GOT3 (cell line): ENCODE measurements at places on chromosomes 2 and 18.

- DNase-seq = no peak
These were observed 12.2 kb upstream of the YPEL5 start for GRCh38 chr2:30134582-30134981.

GRCh38 chr2:229296536-229296935 lies 25.4 kb upstream of the PID1 start:
- DNase-seq = no peak

DNA sequence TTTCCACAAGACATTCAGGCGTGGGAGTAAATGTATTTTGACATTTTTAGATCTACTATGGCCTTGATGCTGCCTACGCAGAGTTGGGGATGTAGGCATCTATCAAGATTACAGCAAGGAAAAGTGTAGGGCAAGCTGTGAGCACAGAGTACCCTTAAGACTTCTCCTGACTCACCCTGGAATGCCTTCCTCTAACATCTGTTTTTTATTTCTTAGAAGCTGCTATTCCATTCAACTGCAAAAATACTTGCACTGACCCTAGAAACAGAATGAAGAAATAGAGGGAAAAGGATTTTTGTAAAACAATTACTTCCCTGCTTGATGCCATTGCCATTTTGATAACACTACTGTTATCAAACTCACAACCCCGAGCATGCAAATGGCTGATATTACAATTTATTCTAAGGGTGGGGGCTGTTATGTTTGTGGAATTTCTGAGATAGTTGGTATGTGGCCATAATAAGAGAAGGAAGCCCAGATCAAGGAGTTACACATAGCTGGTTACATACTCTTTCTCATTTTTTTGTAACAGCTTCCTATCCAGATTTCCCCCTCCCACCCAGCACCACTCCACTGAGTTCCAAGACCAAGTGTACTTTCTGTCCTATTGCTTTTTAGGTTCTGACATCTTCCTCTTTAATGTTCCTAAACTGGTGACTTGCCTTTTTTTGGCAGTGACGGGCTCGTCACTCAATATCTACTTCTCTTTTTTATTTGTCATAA lies 6.0 kb upstream of the ROCK1 start:
- DNase-seq = no peak

DNA sequence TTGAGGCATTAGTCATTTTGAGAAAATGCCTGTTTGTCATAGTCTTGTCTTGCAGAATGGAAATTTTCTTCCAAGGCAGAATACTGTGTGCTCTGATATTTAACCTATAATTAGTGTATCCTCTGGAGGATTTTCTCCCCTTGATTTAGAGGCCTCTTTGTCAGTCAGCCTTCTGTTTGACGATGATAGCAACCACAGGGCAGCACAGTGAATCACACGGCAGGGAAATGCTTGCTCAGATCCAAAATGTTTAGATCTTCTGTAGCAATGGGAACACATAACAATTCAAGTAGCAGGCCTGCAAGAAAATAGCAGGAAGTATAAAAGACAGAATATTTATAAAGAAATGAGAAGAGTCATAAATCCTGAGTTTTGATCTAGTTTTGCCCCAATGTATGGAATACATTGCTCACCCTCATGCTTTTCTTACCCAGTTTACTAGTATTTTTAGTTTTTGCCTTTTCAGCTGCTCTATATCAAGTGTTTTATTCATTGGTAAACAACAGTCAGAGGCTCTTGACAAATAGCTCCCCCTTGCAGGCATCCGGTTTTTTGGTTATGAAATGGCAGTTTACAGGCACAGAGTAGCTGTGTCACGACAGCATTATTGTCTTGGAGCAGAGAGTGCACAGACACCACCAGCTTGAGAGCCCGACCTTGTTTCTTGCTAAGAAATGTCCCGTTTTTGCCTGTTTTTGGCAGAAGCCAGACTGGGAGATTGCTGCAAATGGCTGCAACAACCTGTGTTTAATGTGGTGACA lies 185.1 kb downstream of the MYO3B start:
- DNase-seq = peak; percentile 30

- DNase-seq = no peak
These were observed 104.4 kb upstream of the SLC39A10 start for GRCh38 chr2:195552581-195552980.

- DNase-seq = no peak
These were observed 273.7 kb upstream of the KYNU start for GRCh38 chr2:142603759-142604158.

- DNase-seq = no peak
These were observed 116.7 kb upstream of the AGAP1 start for GRCh38 chr2:235377176-235377575.

GRCh38 chr2:240891492-240892340 lies 4.2 kb downstream of the MAB21L4 start:
- no peak for DNase-seq

- DNase-seq = no peak
These were observed 62.7 kb upstream of the NT5C1B start for GRCh38 chr2:18651842-18652774.

DNA sequence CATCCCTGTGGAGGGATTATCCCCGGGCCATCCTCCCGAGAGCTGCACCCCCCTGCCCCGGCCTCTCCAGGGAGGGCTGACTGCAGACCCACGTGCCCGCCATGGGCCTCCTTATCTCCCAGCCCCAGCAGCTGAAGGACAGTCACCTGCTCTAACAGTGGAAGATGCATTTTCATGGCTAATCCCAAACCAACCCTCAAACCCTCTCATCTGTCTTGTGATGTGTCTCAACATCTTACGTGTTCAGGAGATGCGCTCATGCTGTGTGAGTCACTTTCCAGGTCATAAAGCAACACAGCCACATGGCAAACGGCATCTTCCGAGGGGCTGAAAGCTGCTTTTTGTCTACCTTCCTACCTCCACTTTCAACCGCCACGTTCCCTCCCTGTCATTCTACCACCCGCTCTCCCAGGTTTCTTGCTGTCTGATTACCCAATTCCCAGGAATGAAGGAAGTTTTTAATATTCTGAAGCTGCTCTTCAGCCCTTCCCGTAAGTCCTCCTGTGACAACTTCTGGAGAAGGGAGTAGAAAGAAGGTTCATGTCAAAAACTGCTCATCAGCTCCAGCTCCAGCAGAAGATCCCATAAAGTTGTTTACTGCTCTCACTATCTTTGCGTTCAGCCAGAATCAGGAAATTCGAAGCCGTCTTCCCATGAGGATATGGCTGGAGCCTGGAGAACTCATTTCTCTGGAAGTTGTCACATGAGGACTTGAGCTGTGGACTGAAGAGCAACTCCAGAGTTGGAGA lies 54.5 kb downstream of the MBP start:
- no peak for DNase-seq

DNA sequence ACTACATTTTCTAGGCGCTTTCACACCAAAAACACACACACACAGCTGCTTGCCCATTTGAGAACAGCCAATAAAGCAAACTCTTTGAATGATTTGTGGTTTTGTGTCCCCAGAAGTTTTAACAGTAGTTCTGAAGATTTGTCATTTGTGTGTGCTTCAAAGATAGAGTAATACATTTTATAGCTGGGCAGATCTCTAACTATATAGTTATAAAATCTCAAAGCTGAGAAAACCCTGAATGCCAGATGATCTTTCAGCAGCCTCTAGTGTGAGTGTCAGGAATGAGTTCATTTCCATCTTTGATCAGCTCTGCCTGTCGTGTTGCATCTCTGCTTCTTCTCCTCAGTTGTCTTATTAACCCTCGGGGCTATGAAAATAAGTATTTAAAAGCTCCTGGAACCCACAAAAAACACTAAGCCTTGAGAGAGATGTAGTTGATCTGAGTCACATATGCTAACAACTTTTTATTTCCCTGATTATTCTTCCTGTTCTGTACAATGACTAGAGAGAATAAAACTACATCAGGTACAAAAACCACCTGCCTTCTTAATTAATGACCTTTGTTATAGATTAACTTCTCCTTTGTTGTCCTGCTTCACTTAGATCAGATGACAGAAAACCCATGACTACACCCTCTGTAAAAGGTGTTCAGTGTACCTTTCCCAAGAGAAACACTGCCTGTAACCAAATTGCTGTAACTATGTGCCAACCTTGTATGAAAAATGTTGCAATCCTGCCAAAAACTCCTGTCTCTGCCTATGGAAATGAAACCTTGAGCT lies 30.0 kb upstream of the SLC3A1 start:
- DNase-seq = no peak

DNA sequence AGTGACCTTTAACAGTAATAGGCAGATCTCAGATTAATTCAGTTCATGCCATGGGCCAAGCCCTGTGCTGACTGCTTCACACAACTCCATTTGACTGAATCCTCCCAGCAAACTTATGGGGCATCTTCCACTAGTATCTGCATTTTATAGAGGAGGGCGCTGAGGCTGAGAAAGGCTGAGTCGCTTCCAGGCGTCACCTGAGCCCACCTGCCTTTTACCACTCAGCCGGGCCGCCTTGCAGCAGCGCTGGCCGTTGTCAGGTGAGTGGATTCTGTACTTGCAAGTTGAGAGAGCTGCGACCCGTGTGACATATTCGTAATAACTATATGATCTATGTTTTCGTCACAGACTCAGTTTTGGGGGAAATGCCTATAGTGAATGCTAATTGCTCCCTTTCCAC lies 59.3 kb upstream of the B3GNT7 start:
- DNase-seq = no peak

- no peak for DNase-seq
These were observed 118.8 kb downstream of the ZNF516 start for GRCh38 chr18:76376225-76376624.

DNA sequence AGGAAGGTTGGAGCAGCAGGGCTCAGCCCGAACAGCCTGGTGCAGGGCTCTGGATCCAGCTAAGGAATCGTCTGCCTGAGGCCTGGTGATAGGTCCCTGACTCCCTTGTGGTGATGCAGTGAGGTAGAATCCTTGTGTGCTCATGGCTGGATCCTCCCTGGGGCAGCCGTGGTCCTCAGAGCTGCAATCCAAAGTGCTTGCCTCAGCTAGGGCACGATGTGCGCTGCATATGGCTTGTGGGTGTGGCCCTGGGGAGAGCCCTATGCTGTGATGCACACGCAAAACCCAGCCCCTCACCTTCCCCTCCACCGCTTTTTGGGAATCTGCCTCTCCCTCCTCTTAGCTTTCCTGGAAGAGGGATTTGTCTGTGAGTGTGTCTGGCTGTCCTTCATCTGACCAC lies 142.2 kb downstream of the DYSF start:
- no peak for DNase-seq

GRCh38 chr2:74703373-74703772 lies 49.3 kb downstream of the SEMA4F start:
- DNase-seq = no peak

DNA sequence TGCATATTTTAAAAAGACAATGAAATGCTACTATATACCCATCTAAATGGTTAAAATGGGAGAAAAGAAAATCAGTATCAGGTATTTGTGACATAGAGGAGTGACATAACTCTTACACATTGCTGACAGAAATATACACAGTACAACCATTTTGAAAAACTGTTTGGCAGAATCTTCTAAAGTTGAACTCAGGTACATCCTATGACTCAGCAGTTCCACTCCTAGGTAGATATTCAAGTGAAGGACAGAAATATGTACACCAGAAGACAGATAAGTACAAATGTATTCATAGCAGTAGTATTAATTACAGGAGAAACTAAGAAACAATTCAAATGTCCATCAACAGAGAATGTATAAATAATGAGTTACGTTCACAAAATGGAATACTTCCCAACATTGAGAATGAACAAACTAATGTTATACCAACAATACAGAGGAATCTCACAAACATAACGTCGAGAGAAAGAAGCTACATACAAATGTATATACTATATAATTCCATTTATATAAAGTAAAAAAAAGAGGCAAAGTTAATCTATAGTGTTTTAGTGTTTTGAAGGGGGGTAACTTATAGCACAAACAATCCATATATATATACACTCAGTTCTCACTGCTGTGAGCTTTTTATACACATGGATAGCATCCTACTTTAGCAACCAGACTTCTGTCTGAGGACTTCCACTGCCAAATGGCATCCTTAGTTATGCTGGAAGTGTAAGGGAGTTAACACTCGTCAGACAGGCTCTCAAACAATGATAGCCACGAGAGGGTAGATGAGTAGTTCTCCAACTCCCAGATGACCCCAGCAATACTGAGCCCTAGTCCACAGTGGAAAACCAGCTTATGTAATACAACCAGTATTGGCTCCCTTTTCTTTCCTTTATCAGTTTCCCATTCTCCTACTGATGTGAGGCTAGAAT lies 172.5 kb downstream of the NBAS start:
- DNase-seq = no peak

GRCh38 chr2:121071034-121071504 lies 213.9 kb downstream of the TFCP2L1 start:
- peak; percentile 11 for DNase-seq

GRCh38 chr2:158098178-158098577 lies 3.5 kb upstream of the UPP2 start:
- no peak for DNase-seq

DNA sequence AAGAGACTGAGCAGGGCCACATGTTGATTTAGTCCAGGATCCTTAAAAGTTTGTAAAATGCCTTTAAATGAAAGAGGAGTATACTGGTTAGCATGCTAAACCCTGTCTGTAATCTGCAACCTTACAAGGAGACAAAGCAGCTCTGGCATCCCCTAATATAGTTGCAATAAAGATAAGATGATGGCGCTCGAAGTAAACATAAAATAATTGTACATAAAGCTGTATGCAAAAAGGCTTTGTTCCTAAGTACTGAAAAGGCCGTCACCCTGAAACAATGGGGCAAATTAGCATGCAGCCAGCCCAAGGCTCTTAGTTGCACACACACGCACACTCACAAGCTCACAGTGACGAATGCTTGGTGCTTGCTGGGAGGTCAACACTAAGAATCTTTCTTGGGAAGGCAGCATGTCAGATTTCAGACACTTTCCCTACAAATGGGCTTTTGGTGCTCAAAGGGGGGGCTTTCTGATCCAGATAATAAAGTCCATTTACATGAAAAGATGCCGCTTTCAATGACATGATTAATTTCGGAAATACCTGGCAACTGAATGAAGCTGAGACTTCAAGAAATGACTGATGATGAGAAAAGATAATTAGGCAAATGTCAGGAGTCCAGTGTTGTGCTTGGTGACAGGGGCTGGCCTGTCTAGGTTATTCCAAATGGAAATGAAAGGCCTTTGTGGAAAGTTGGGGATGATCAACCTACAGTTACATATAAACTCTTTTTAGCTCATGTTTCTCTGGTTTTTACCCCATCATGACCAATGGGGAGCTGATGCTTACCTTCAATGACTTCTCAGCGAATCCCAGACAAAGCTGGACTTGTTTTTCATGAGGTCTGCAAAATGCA lies 370.3 kb downstream of the MEIS1 start:
- DNase-seq = no peak

- no peak for DNase-seq
These were observed 211.6 kb upstream of the MMADHC start for GRCh38 chr2:149799013-149799705.

- DNase-seq = no peak
These were observed 35.1 kb downstream of the DCAF17 start for GRCh38 chr2:171469176-171469575.

DNA sequence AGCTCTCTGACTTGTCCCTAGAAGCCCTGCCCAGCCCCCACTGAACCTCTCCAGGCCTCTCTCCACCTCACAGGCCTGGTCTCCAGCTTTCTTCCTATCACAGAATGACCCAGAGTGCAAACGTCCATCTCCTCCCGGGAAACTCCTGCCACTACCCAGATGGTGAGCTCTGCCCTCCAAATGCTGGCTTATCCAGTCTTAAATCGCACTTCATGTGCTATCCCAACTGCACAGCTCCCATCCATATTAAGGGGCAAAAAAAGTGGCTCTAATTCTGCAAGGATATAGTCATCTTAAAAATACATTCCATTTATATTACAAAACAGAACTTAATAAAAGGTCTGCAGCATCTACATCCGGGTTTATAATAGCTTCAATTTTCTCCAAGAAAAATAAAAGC lies 70.8 kb upstream of the CDC42EP3 start:
- no peak for DNase-seq
